ENCODE measurements at places on chromosomes 7 and 10.

DNA sequence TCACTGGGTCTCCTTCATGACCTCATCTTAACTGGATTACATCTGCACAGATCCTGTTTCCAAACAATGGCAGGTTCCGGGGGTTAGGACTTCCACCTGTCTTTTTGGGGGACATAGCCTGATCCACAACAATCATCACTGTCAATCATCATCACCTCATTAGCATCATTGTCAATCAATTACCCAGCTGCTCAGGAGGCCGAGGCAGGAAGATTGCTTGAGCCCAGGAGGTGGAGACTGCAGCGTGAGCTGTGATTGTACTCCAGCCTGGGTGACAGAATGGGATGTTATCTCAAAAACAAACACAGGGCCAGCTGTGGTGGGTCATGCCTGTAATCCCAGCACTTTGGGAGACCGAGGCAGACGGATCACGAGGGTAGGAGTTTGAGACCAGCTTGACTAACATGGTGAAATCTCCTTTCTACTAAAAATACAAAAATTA lies 18.7 kb downstream of the AMZ1 start:
- DNase-seq = no peak

DNA sequence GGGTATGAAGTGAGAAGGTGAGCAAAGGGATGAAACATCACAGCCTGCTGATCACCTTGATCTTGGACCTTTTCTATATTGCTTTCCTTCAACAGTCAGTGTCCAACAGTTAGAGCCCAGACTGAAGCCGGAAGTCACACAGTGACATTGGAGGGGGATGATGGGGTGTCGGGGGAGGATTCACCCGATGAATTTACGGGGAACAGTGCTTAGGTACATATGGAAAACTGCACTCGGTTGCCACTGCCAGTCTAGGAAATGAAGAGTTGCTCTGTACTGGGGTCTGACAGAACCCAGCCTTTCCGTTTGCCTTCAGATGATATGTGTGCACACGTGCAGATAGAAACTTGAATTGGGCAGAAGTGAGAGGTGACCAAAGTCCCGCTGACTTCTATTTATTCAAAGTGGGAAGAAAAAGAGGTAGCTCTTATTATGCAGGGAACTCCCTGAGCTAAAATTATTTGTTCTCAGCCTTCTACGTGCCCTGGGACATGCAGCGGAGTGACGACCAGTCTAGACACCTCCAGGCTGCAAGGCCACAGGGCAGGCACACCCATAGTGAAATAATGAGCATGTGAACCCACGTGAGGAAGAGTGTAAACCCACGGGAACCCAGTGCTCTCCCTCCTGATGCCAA lies 107.2 kb upstream of the INHBA start:
- no peak for DNase-seq

DNA sequence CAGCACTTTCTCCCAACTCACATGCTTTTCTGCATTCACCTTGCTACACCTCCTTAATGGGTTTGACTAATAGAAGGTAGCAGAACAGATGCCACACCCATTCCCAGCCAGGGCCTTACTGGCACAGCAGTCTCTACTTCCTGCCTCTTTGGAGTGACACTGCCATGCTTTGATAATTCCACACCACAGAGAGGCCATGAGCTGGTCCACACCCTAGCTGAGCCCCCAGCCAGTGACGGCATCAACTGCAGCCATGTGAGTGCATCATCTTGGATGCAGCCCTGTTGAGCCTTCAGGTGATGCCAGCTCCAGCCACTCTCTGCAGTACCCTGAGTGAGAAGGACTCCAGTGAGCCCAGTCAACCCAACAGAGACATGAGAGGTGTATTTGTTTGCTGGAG lies 27.5 kb upstream of the EZH2 start:
- no peak for DNase-seq

- DNase-seq = no peak
Observed at GRCh38 chr10:66788178-66788987, 137.5 kb upstream of the LRRTM3 start.

DNA sequence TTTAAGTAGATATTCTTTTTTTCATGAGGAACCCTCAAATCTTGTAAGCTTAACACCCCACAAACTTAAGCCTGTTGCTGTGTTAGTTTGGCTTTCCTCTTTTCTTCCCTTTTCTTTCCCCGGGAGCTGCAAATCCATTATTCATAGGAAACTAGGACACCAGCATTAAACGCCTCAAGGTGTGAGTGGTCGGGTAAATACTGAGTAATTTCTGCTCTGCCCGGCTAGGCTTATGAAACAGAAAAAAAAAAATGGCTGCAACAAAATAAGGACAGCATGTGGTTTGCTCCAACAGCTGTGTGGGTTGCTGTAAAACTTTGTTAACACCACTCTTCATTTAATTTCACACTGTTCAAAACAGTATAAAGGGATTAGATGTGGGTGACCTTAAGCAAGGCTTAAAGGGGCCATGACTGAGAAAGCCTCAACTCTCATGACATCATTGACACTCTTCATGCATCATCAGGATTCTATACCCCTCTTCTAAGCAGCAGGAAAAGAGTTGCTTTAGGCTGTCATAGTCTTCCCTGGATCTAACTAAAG lies 104.1 kb downstream of the AOAH start:
- DNase-seq = no peak

GRCh38 chr10:12225444-12225843 lies 29.5 kb downstream of the CDC123 start:
- no peak for DNase-seq

GRCh38 chr7:17195576-17195975 lies 102.9 kb upstream of the AHR start:
- DNase-seq = no peak

DNA sequence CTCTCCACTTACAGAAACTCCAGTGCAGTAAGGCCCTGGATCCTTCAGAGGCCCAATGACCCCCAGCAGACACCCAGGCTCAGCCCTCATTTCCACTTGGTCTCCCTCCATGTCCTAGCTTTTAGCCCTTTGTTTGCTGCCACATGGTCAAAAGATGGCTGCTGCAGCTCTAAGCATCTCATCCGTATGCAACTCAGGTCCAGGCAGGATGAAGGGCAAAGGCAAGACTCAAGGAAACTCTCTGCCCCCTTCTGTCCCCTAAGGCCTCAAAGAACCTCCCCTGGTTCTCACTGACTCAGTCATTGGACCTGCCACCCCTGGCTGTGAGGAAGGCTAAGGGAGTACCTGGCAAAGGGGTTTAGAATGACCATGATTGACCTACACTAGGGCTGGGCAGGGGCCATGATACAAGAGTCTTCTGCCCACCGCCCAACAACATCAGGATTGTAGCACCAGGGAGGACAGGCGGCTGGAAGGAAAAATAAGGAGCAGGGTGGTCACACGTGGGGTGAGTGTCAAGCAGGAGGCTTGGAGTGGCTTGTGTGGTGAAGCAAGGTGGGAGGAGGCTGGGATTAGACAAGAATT lies 303.8 kb upstream of the ZMIZ1 start:
- DNase-seq = no peak

GRCh38 chr7:104900525-104901239 lies 113.3 kb upstream of the KMT2E start:
- peak; percentile 4 for DNase-seq

DNA sequence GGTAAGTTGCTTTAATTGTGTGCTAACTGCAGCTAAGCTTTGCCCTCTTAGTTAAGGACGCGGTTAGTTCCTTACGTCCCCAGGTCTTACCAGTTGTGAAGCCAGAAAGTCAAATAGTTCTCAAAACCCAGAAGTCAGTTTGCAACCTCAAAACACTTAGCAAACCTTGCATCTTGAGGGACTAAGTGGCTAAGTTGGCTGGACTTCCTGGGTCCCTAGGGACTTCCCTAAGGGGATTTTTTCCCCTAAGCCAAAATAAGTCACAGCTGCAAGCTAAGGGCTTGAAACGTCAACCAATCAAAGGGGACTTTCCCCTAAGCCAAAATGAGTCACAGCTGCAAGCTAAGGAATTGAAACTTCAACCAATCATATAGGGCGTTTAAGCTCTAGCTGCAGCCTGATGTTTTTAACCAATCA lies 36.2 kb upstream of the HECW1 start:
- DNase-seq = no peak

DNA sequence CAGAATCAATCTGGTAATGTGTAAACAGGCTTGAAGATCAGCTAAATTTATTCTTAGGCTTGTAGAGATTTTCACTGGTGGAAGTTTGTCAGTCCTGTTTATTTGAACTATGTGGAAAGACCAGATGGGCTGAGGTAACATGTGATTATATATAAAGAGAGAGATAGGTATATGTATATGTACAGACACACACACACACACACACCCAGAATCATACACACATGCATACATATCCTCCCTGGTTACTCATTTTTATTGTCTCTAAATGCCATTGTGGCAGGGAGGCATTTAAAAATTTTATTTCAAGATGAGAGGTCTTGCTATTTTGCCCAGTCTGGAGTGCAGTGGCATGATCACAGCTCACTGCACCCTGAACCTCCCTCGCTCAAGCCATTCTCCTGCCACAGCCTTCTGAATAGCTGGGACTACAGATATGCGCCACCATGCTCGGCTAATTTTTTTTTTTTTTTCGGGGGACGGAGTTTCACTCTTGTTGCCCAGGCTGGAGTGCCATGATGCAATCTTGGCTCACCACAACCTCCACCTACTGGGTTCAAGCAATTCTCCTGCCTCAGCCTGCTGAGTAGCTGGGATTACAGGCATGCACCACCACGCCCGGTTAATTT lies 78.1 kb upstream of the CYTH3 start:
- no peak for DNase-seq

DNA sequence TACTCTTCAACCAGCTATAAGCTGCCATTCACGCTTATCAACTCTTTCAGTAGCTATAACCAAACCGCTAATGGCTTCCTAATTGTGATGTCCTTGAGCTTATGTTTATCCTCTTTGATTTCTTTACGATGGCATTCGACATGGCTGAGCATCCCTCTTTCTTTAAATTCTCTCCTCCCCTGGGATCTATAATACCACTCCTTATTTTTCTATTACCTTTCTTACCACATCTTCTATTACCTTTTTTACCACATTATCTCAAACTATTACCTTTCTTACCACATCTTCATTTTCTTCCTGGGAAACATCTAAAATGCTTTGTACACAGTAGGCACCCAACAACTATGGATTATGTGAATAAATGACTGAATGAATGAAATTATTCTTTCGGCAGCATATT lies 13.1 kb downstream of the ZCWPW1 start:
- no peak for DNase-seq

DNA sequence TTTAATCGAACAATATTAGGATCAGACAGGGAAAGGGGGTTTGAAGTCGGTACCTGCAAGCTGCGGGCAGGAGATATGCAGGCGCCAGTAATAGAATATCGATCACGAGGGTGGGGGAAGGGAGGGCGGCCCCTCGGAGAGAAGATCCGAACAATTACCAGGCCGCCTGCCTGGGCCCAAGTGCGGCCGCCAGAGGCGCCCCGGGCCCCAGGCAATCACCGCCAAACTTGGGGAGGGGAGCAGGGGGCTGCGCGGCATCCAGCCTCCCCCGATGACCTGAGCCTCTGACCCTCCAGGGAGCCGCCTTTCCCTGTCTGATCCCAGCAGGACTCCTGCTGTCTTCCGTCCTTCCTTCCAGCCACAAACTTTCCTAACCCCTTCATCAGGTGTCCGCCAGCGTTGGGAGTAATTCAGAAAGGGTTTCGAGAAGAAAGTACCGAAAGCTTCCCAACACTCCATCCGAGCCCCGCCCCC lies 1.1 kb downstream of the NKX1-2 start:
- DNase-seq = no peak

DNA sequence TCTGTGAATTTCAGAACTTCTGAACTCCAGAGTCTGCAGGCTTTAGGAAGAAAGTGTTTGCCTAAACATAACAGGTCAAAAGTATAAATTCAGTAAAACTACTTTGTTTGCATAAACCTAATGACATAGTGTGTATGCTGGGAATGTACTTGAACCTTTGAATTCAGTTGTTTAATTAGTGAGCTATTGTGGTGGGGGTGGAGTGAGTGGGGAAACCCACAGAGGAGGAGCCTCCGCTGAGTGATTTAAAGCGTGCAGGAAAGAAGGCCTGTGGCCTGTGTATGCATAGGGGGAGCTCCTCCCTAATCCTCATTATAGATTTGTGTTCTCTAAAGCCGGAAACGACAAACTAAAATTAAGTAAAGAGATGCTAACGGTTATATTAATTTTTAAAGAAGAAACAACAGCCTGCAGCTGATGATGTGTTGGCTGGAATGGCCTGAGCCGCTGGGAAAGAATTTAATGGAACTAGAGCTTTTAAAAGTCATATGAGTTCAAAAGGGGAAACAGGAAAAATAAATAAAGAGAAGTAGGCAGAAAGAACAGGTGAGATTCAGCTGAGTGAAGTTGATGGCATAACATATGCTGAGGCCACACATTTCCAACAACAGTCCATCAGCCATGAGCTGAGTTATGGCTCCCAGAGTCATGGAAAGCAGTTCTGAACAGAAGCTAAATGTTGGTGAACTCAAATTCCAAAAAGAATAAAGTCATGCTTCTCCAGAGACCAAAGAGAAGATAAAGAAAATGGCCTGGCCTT lies 595.0 kb downstream of the GRM8 start:
- no peak for DNase-seq

DNA sequence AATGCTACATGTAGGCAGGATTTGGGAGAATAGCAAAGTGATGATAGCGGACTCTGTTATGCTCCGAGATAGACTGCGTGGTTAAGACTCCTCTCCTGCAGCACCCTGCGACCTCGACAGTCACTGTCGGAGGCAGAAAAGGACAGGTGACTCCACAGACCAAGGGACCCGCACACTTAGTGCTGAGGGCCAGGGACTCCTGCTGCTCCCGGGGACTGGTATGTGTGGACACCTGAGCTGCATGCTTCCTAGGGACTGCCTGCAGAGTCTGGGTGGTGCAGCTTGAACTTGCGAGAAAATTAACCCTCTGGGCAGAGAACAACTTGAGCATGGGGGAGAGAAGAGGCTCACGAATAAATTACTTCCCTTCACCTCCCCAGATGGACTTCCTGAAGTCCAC lies 407.1 kb upstream of the PFKP start:
- no peak for DNase-seq

DNA sequence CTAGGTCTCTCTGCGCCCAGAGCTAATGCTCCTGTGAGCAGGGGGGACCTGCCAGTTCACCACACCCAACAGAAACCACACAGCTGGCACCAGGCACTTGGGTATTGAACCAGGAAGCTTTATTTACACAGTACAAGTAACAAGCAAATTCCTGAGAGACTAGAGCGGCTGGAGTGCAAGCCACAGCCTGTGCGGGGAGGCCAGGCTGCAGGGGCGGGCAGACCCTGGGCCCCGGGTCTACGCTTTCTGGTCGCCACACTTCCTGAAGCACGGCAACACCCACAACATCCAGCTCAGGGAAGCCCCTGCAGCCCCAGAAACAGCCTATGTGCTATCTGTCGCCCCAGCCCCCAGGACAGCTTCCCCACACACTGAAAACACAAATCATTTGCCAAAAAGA lies 125.0 kb downstream of the FAM53B start:
- no peak for DNase-seq

- no peak for DNase-seq
Observed at GRCh38 chr10:96130326-96130995, 364 bp downstream of the ZNF518A start.

Data from hypothalamus (tissue), 51 donors.